ENCODE measurements at places on chromosomes 1 and 21. TPM values are rescaled to one million over a fixed set of nuclear protein-coding genes. Genes with fewer than 3 reads are reported as not detected.

The CRYAA gene
- total RNA-seq, result not detected

The UQCRHL gene
- 2.0 TPM for total RNA-seq

The TBX15 gene
- not detected for total RNA-seq

The FNDC10 gene
- total RNA-seq, result 4.7 TPM

The C1orf185 gene
- not detected for total RNA-seq

The RNU1-1 gene
- under 0.01 TPM for total RNA-seq

The TTC22 gene
- total RNA-seq, result 10.6 TPM

The SPRR2A gene
- total RNA-seq, result 0.39 TPM

The TP73 gene
- total RNA-seq, result 2.1 TPM

The IL19 gene
- not detected for total RNA-seq

The FMO5 gene
- 0.39 TPM for total RNA-seq

The HEYL gene
- total RNA-seq, result 0.08 TPM

The RNU1-2 gene
- under 0.01 TPM for total RNA-seq

The EFHD2 gene
- 167 TPM for total RNA-seq

The GPR153 gene
- 21.8 TPM for total RNA-seq

The S100A2 gene
- total RNA-seq, result 7,785 TPM

The LDLRAD1 gene
- not detected for total RNA-seq

The SLAMF9 gene
- 2.5 TPM for total RNA-seq

The SPATA46 gene
- total RNA-seq, result not detected

The NPHS2 gene
- total RNA-seq, result not detected

The SPRR5 gene
- total RNA-seq, result not detected
